ENCODE measurements at places on chromosomes 1 and 21. TPM values are rescaled to one million over a fixed set of nuclear protein-coding genes. Genes with fewer than 3 reads are reported as not detected.

GRCh38 chr1:245332513-245332912 is 177.7 kb downstream of the KIF26B start:
- DNase-seq: no peak

GRCh38 chr1:245575710-245576109 is 420.9 kb downstream of the KIF26B start:
- no peak for DNase-seq

DNA sequence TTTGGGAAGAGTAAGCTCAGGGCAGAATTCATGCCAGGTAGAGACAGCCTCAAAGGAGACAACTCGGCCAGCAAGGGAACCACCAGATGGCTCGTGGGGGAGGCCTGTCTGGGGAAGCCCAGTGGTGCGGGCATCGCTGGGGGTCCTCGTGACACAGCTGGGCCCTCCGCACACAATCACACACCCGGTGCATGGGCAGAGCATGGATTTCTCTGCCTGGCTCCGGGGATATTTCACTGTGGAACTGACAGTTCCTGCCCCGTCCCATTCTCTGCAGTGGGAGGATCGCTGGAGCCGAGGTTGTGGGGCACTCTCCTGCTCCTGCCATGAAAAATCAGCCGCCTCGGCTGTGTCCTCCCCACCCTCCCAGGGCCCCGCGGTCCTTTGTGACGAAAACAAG is 108.0 kb downstream of the CRYAA start:
- no peak for DNase-seq

DNA sequence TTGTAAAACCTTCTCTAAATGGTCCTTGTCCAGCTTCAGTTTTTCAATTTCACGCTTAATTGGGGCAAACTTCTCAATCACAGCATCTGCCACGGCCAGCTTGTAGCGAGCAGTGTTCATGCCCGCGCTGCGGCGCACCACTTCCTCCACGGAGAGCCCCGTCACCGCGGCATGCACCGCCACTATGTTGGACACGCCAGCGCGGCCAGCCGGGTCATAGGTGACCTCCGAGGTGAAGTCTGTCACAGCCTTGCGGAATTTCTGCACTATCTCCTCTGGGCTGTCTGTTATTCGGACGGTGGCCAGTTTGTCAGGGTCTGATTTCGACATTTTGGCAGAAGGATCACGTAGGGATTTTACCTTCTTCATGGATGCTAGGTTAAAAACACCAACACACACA is 44.8 kb upstream of the TBX15 start:
- no peak for DNase-seq

DNA sequence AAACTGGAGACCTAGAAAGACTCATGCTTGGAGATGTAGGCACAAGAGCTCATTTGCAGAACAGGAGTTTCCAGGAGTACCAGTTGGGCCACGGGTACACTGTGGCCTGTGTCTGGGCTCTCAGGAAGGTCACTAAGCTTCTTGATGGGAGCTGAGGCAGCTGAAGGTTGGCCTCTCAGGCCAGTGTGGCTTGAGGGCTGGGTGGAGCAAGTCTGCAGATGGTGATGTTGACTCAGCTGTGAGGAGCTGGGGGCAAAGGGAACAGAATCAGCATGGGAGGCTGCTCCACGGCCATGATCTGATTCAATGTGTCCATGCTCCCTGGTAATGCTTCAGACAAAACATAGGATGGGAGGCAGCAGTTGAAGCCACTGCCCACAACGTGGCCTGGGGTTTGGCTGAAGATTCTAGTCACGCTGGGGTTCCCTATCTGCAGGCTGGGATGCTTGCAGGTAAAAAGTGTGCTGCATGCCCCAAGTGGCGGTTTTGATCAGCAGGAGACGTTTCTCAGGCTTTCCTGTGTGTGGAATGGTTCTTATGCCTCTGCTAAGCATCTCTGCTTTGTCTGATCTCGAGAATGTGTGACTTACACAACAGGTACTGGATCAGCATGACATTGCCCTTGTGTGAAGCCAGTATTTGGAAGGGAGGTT is 15.4 kb upstream of the TENT5C start:
- DNase-seq: no peak

Gene KCNA3
- total RNA-seq: 11.7 TPM
